ENCODE measurements at places on chromosomes 2 and 18.

- no peak for DNase-seq
Observed at GRCh38 chr2:240573071-240573515, 4.8 kb downstream of the RNPEPL1 start.

DNA sequence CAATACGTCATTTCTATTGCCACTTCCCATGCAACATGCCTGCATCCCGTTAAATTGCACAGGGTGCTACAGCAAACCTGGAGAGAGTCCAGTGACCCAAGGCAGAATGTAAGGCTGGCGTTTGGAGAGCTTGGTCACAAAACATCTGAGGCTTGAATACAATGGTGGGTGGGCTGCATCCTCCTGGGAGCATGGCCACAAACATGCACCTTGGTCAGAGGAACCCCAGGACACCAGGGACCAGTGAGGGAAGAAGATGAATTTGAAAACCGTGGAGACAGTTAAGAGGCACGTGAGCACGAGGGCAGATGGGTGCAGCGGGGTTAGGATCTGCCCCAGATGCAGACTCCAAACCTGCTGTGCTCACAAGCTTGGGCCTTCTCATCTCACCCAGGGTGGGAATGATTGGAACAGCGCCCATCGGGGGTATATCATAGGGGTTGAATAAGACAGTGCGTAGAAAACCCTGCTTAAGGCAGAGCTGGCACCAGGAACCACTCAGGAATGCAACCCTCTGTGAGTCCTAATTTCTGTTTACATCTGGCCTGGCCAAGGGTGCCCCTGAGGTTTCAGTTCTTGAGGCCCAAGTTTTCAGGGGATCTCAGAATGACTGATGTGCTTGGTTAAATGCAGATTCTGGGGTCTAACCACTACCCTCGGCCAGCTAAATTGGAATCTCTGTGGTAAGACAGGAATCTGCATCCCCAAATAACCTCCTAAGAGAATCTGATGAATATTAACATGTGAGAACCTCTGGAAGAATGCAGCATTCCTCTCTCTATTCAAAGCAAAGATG, 97.2 kb downstream of the ARL4C start:
- DNase-seq, result no peak

- DNase-seq, result no peak
Observed at GRCh38 chr2:167908786-167909185, 338.6 kb downstream of the STK39 start.

- peak; percentile 18 for DNase-seq
Observed at GRCh38 chr18:31042084-31042405, 497 bp downstream of the DSC3 start.

GRCh38 chr2:120313695-120314615, 32.0 kb upstream of the INHBB start:
- DNase-seq, result no peak

- peak; percentile 0 for DNase-seq
Observed at GRCh38 chr2:71668326-71669057, 215.1 kb downstream of the DYSF start.

- DNase-seq, result no peak
Observed at GRCh38 chr2:154960802-154961583, 262.5 kb downstream of the KCNJ3 start.

GRCh38 chr2:175004980-175005732, at the start of gene CHN1:
TSS of gene CHN1 (minus strand) at chr2:175005381. CDS start at chr2:175004912, 469 bp downstream.
- peak; percentile 88 for DNase-seq

DNA sequence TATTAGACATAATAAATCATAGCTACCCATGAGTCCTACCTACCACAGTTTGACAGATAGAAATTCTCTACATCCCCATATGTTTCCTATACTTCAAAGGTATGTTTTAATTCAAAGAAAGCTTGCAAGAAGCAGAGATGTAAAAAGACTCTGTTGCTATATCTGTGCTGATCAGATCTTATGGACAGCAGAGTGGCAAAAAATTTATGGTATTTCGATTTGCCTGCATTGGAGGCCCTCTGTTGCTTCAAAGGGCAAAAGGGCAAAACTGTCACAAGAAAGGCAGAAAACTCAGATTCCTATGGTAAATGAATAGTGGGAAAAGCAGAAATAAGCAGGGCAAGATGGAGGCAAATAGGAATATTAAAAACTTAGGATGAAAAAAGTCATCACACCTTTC, 447.8 kb upstream of the SPHKAP start:
- DNase-seq, result no peak

DNA sequence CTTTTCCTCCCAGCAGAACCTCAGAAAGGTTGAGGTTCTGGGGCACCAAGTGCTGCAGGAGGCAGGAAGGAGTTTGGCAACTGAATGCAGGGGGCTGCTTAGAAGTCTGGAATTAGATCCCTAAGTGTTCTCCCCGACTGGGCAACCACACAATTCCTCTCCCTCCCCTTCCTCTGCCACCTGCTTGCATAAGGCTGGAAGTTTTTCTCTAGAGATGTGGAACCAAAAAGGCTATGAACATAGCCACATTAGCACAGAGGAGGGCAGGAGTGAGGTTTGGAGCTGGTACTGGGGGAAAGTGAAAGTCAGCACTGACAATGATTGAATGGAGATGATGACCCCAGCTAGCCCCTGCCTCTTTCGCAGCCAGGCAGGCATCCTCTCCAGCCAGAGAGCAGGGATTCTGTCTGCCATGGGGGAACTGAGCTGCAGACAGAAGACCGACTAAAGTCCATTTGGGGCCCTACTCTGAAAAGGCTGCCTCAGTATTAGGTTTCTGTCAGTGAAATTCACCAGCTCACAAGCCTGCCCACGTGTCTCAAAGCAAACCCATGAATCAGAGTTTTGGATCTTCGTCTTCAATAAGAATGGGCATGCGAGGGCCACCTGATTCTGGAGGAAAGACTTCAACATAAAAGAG, 87.9 kb upstream of the ITGA6 start:
- no peak for DNase-seq

- DNase-seq, result no peak
Observed at GRCh38 chr2:207748993-207749392, 20.7 kb downstream of the FZD5 start.

GRCh38 chr2:159755788-159756187, 42.2 kb downstream of the CD302 start:
- no peak for DNase-seq

GRCh38 chr2:84904717-84905174, 710 bp upstream of the TMSB10 start:
- DNase-seq, result peak; percentile 40

- DNase-seq, result no peak
Observed at GRCh38 chr2:102634831-102635241, 15.5 kb downstream of the SLC9A2 start.

DNA sequence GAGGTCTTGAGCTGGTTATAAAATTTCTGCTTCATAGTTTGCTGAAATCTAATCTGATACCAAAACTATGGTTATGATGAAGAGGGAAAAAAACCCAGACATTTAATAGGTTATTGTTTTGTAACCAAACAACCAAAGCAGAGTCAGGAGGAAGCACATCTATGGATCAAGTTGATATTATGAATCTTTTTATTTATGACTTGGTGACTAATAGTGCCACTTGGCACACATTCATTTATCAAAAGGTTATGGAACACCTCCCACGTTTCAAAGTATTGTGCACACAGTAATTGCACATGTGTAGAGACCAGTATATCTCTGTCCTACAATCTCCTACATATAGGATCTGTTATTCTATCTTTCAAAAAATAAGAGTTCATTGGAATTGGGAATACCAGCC, 93.0 kb downstream of the DPP4 start:
- DNase-seq, result no peak

DNA sequence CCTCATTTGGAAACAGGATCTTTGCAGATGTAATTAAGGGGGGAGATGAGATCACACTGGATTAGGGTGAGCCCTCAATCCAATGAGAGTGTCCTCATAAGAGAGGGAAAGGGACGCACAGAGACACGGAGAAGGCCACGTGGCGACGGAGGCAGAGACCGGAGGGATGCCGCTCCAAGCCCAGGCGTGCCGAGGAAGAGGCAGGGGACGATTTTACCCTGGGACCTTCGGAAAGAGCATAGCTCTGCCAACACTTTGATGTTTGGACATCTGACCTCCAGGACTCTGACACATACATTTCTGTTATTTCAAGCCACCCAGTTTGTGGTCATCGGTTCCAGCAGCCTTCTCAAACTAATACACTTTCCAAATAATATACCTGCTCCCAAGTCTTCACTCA, 84.4 kb upstream of the ZCCHC2 start:
- DNase-seq, result no peak

DNA sequence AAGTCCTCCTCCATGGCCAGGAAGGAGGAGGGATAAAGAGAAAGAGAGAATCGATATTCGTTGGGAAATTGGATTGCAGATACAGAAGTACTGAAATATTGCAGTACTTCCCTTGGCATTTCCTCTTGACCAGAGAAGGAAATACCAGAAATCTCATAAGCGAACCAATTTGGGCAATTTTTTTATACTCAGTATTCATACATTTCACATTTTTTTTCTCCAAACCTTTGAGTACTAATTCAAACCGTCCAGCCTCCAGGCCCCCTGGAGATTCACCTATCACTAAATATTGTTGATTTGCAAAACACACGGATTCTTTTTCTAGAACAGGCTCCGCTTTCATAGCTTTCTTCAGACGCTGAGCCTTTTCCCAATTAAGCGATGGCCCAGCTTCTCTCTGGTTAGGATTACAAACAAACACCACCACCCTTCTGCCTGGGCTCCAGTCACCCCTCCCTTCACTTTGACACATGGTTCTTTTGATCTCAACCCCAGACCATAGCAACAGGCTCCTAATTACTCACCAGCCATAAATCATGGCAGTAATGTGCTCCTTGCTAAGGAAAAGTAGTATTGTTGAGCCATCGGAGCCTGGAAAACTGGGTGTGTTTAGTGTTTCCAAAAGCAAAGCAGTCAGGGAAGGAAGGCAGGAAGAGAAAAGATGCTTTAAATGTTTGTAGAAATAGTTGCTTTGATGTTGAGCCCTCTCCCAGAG, 138.4 kb upstream of the CCDC68 start:
- DNase-seq, result no peak

- DNase-seq, result no peak
Observed at GRCh38 chr2:19070886-19071285, 287.5 kb downstream of the OSR1 start.

GRCh38 chr2:234198976-234199375, 148.5 kb downstream of the SPP2 start:
- no peak for DNase-seq

DNA sequence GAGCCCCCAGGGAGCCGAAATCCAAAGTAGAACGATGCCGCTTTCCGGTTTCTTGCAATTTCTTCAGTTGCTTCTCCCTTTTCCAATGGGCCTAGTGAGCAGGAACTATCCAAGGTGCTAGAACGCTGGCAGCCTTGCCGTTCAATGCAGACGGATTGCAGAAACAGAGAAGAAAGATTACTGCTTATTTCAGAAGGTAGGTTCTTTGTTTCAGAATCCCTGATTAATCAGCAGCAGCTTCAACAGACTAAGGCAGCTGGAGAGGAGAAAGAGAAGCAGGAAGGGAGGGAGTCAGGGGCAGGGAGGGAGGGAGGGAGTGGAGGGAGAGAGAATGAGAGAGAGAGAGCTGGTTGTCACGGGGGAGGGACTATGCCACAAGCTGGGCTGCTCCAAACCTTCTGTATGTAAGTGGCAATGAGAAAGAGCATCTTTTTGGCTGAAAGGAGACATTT, 576 bp downstream of the NYAP2 start:
- peak; percentile 52 for DNase-seq

GRCh38 chr2:25684577-25685473, 11.4 kb upstream of the DTNB start:
- no peak for DNase-seq

DNA sequence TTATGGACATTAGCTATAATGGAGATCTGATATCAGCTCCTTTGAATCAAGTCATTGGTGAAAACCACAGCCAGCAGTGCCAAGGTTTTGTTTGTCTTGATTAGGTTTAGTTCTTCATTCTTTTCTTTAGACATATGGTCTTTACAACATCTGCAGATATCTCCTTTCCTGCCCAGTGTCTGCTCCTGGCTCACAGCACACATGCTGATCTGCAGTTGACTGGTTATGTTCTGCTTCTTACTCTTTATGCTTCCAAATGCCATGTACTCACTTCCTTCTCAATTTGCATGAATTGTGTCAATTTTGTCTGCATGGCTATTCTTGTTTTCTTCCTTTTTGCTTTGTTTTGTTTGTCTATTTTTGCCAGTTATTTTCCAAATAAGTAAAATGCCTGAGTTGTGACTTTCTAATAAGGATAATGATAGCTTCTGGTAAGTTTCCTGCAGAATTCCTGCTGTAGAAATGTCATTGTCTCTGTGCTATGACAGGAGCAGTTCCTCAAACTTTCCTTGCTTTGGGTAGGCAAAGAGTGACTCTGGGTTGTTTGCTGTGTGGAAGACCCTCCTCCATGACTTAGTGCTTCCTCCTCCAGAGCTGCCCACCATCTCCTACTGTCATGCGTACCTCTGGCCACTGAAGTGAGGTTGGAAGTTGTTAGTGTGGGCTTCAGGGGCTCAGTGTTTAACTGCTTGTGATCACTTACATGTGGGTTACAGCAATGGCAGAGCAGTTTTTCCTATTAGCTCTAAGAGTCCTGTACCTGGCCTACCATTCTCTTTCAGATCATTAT, 8.2 kb downstream of the ARHGAP25 start:
- DNase-seq, result no peak

DNA sequence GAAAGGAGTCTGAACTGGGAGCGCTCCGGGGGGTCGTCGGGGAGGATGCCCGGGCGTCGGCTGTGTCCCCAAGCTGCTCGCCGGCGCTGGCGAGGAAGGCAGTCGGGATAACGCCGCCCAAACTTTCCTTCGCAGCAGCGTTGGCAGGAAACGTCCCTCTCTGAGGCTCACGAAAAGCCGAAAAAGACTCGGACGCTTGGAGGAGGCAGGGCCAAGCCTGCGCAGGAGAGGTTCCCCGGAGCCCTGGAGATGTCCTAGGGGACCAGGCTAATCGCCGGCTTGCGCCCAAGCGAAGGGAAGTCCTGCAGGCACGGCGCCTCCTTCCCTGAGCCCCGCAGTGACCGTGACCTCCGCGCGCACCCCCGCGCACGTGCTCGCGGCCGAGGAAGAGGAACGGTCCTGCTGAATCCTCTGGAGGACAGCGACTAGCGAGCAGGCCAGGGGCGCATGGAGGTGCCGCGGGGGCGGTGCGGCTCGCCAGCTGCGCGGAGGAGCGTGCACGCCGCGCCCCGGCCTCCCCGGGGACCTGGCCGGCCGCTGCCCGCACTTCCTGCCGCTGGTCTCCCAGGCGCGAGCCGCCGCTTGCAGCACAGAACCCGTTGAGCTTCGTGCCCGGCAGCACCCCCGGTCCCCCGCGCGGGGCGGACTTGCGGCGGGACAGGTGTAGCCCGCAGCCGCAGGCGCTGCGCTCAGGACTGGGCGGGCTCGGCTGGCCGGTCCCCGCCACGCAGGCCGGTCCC, at the start of gene SH3RF3:
TSS of gene SH3RF3 (plus strand) at position 590 of the 740 bp plus-strand sequence.
- peak; percentile 34 for DNase-seq

Data from neural crest cell (in vitro differentiated cells).